Activated naive CD4-positive, alpha-beta T cell treated with Interleukin-2 at 50 U/mL for 16 hours (primary cell): ENCODE measurements at places on chromosomes 6 and 20.

DNA sequence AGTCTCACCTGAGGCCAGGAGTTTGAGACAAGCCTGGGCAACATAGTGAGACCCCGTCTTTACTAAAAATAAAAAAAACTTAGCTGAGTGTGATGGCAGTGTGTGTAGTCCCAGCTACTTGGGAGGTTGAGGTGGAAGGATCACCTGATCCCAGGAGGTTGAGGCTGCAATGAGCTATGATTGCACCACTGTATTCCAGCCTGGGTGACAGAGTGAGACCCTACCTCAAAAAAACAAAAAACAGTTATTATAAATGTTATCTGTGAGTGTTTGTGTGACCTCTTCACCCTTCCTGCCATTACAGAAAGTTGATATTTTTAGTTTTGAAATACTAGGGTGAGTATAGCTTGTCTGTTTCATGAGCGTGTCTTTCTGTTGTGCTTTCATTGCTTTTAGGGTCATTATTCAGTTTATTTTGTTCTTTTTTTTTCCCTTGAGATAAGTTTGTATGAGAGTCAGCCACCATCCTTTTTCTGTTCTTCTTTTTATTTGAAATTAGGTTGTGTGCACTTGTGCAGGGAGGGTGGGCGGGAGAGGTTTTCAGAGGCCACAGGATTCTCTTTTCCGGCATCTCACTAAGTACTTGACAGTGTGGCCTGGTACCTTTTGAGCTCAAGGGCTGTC lies 26.2 kb downstream of the CDYL start:
- no peak for DNase-seq

DNA sequence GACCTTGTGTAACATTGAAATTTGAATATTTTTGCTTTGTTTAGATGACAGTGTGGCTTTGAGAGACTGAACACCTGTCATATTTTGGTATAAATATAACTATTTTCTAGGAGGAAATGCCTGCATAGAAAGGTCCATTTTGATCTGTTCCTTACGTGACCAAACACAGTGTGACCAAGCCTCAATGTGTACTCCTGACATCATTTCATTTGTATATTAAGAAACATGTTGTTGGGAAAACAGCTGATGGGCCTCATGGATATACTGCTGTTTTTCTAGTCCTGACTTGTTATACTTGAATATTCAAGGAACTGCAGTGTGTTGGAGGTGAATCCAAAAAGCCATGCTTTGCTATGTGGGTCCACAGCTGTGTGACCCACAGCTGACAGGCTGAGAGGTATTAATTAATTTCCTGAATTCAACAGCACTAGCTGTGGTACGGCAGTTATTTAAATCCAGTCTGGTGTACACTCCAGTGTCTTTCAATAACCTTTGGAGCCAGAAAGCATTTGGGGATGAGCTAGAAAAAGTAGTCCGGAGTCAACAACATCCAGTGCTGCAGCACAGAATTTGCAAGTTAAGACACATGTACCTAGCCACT lies 18.9 kb downstream of the NCOA7 start:
- no peak for DNase-seq

DNA sequence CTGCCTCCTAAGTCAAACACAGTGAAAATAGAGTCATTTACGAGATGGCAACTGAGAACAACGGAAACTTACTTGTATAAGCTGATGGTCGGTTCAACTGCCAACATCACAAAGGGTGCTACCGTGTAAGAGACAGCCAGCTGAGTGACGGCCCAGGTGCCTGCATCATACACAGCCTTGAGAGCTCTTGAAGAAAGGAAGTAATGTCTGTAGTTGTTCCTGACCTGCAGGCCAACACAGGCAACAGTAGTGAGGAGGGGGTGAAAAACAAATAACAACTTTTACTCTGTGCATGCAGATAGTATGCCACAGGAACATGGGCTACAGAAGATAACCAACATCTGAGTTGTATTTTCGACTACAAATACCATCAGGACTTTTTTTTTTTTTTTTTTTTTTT lies 102.7 kb downstream of the MBOAT1 start:
- no peak for DNase-seq

- no peak for DNase-seq
Observed at GRCh38 chr6:75306064-75306463, 21.5 kb upstream of the TMEM30A start.

DNA sequence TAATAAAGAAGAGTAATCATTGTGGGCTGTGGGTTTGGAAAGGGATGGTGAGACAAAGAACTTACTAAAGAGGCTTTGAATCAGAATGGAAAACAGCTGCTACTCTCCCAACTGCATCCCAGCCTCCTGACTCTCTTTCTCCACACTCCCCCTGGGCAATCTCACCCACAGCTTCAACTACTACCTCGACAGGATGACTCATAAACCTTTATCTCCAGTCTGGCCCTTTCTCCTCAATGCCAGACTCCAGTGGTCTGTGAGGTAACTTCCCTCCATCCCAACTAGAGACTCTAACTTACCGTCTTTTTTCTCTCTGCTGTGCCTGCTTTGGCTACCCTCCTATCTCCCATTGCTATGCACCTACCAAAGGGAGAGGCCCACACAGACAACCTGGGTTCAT lies 135.3 kb upstream of the RREB1 start:
- no peak for DNase-seq

DNA sequence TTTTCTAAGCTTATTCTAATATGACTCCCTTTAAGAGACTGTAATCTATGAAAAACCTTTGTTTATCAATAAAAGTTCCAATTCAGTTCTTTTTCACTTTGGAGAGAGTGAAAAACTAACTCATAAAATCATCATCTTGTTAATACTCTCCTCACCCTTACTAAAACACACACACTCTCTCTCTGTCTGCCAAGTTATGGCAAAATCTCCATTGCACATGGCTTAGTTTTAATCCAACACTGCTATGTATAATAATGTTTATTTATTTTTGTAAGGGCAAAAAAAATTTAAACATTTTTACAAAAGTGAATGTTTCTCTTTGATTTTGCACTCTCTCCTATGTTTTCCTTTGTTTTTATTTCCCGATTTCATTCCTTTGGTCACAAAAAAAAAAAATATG lies 253.2 kb downstream of the BMP7 start:
- no peak for DNase-seq

DNA sequence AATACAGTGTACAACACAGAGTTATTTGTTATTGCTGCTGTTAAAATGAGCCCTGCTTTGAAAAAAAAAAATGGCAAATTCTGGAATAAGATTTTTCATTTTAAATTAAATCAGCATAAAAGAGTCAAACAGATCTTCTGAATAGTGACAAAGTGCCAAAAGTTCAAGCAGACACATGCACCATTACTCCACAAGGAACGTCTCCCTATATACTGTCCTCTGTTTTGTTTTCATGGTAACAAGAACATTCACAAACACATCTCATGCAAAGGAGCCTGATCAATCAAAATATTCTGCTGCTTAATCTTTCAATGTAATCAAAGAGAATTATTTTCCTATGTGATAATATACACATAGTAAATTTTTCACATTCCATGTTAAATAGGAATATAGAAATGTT lies 2.7 kb downstream of the HIVEP2 start:
- DNase-seq, result no peak

DNA sequence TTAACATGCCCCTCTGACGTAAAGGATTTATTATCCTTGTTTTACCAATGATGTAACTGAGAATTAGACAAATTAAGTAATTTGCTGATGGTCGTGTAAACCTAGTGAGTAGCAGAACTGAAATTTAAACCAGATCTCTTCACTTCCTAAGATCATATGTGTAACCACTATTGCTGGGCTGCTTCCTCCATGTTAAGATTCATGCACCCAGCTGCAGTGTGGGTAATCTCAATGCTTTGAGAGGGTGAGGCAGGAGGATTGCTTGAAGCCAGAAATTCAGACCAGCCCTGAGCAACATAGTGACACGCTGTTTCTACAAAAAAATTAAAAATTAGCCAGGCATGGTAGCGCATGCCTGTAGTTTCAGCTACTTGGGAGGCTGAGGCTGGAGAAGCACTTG lies 97.9 kb downstream of the L3MBTL3 start:
- DNase-seq, result no peak

- no peak for DNase-seq
Observed at GRCh38 chr6:88266126-88266525, 100.0 kb upstream of the CNR1 start.

- DNase-seq, result no peak
Observed at GRCh38 chr6:85236636-85237035, 213.2 kb upstream of the NT5E start.

DNA sequence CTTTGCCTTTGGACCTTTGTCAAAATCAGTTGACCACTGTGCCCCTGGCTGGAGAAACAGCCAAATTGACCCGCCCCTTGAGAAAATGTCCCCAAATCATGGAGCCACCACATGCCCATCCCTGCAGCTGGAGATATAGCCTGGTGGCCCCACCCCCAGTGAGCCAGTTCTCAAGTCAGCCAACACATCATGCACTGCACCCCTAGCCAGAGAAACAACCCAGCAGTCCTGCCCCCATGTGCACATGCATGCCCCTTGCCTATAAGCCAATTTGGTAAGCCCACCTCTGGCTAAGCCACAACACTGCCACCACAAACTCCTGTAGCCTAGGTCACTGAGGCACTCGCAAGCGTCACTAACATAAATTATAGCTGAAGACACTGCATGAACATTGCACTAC lies 174.2 kb upstream of the ECI2 start:
- no peak for DNase-seq

GRCh38 chr6:55034752-55035151 lies 139.6 kb upstream of the HCRTR2 start:
- no peak for DNase-seq

DNA sequence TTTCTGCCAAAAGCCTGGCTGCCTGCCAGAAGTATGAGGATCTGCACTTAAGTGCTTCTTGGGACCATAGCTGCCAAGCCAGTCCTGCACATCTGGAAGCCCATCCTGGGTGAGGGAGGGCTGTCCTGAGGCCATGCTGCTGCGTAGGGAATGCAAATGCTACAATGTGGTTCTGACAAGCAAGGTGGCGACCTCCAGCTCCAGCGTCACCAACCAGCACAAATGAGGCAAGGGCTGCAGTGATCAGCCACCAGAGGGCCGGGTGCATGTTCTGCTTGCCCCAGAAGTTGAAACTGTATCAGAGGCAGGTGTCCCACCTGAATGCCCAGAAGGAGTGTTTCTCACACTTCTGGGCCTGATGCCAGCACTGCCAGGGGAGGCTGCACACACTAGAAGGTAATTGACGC lies 99.1 kb upstream of the KCNQ5 start:
- DNase-seq, result no peak

- no peak for DNase-seq
Observed at GRCh38 chr6:47663462-47664216, 34.7 kb upstream of the ADGRF4 start.

DNA sequence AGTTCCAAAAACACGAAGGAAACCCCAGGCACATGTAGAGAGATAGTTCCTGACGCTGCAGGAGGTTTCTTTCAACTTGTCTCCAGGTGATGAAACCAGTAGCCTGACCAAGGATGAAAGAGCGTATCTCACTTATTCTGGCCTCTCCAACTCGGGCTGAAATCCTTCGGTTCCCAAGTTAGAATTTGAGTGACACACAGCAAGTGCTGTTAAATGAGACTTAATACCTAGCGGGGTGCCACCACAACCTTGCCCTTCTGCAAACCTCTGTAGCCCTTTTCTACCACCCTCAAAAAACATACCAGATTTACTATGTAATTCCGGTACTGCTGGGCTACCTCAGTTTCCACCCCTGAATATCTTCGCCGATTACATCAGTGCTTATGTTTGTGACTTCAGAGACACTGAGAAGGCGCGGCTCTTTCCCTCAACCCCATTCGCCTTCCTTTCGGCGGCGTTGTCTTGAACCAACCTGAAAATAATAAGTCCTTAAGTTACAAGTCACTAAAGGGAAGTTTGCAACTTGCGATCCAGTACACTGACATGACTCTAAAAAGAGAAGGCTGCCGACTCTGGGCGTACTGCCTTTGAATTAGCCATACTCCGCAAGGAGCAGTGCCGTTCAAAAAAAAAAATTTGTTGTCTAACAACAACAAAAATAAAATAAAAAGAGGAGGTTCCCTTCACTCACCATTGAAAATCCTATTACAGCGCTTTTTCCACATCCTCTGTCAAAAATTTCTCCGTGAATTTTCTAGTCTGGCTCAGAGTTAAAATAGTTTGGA lies 194.9 kb upstream of the ZNF184 start:
- DNase-seq, result no peak

DNA sequence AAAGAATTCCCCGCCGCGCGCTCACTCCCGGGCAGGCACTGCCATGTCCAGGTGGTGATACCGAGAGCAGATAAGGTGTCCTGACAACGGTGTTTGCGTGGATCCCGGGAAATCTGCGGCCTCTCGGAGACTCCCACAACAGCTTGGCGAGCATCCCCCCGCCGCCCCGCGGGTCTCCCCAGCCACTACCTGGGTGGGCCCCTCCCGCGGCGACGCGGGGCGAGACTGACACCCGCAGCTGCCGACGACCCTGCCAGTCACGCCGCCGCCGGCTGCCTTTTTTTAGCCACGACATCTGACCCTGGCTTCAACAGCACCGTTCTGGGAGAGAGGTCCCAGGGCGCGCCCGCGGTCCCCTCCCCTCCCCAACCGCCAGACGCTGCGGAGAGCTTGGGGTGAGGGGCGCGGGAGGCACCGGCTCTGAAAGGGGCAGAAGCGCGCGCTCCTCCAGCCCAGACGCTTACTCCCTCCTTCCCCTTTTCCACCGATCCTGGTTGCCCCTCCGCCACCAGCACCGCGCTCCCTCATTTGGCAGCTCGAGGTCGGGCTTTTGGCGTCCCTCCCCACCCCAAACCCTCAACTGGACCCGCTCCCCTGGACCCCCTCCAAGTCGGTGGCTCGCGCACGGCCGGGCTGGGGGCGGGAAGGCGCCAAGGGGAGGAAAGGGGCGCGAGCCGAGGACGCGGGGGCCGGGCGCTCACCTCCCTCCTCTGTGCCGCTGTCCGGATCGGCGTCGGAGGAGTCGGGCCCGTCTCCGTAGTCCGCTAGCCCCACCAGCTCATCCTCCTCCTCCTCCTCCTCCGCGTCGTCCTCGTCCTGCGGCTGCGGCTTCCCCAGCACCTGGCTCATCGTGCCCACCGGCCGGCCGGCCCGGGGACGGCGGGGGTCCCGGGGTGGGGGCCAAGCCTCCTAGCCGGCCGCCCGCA lies 665 bp downstream of the RRAGD start:
- peak; percentile 28 for DNase-seq

DNA sequence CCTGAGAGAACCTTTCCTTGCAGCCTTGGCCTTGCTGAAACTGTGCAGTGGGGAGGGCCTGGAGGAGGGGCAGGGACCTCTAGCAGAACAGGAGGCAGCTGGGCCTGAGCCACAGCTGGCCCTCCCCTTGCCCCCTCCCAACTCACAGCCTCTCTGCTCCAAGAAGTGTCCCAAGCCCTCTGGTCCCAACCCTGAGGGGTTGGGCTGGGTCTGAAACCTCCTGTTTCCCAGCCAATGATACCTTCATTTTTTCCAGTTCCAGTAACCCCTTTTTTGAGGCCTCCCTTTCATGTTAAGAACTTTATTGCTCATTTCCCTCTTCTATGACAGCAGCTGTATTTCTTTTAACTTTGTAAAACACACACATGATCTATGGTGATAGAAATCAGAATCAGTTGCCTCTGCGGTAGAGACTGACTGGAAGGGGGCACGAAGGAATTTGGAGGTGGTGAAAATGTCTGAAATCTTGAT lies 17.9 kb upstream of the ARMC12 start:
- no peak for DNase-seq
